ENCODE measurements at places on chromosomes 13 and 19.

DNA sequence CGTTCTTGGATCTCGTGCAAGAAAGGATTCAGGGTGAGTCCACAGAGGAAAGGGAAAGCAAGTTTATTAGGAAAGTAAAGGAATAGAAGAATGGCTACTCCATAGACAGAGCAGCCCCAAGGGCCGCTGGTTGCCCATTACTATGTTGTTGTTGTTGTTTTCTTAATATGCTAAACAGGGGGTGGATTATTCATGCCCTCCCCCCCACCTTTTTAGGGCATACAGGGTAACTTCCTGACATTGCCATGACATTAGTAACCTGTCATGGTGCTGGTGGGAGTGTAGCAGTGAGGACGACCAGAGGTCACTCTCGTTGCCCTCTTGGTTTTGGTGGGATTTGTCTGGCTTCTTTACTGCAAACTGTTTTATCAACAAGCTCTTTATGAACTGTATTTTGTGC, 29.1 kb upstream of the PCDH9 start:
- no peak for DNase-seq

DNA sequence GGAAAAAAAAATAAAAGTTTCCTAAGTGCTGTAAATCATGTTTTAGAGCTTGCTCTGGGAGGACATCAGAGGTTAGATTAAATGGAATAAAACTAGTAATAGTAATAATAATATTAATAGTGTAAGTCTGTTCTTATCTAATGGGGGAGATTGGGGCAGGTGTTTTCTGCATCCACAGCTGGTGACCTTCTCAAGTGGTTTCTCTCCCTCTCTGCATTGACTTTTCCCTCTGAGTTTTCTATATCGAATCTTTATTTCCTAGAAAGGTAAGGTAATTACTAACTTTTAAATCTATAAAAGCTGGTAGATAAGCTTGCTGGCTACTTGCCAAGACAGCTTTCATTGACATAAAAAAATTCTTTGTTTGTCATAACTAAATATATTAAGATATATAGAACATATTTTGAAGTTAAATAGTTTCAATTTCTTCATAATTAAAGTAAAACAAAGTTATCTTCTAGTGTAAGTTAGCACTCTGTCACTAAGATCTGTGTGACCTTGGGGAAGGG, 49.6 kb upstream of the DIAPH3 start:
- DNase-seq: no peak

DNA sequence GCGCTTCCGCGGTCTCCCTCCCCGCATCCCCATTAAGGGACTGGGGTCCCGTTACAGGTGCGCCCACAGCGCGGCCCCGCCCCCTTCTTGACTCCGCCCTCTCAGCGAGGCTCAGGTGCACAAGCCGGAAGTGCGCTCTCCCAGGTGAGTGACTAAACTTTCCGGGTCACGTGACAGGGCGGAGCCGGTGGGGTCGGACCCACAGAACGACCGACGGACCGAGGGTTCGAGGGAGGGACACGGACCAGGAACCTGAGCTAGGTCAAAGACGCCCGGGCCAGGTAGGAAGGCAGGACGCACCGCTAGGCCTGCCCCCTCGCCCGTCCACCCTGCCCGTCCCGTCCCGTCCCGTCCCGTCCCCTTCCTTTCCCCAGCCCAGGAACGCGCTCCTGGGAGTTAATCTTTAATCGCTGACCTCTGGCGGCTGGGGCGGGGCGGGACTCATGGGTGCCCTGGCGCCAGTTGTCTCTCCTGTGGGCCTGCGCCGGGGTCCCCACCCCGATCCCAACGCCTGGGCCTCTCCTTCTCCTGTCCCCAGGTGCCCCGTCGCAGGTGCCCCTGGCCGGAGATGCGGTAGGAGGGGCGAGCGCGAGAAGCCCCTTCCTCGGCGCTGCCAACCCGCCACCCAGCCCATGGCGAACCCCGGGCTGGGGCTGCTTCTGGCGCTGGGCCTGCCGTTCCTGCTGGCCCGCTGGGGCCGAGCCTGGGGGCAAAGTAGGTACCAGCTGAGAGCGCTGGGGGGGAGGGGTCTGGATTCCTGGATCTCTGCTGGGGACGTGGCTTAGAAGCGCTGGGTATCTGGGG, at the start of gene CRB3:
Gene CRB3, plus strand, starts transcription at position 202 of the 804 bp plus-strand sequence. Its CDS starts 431 bp downstream, at position 633.
- no peak for DNase-seq

DNA sequence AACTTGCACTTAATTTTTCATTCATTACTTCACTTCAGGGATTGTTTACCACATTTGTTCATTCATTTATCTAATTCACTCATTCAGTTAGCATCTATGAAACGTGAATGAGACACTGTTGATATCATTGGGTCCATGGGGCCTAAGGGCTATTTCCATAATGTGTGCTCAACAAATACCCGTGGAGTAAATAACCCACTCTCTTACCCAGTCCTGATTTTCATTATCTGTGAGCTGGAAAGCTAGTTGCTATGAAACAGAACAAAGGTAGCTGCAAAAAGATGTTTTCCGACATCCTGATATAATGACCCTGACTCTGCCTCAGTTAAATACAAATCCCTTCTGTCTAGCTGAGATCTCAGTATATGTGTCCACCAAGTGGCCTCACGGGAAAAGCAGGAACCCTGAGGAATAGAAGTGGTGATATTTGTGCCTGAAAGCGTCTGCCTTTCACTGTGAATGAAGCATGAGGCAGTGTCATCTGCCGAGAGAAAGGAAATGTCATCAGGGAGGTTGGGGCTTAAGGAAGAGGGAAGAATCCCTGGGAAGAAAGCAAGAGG, 63.8 kb downstream of the SERTM1 start:
- no peak for DNase-seq

DNA sequence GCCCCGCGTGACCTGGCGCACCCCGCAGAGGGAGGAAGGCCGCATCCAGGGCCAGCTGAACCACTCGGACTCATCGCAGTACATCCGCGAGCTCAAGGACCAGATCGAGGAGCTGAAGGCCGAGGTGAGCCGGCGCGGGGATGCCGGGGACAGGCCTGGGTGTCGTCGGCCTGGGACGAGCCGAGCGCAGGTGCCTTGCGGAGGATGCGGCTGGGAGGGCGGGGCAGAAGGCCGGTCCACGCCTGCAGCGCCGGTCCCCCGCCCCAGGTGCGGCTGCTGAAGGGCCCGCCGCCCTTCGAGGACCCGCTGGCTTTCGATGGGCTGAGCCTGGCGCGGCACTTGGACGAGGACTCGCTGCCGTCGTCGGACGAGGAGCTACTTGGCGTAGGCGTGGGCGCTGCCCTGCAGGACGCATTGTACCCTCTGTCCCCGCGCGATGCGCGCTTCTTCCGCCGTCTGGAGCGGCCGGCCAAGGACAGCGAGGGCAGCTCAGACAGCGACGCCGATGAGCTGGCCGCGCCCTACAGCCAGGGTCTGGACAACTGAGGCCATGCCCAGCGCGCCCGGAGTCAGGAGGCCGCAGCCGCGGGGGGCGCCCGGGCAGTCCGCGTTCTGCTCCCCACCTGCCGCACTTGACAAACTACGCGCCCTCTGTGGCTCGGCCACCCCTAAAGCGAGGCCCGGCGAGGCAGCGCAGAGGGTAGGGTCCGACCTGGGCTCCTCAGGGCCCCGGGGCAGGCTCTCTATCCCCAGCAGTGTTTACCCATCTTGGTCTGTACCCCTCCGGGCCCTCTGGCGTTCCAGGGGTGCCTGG, 10.8 kb downstream of the PRR36 start:
- DNase-seq: no peak

- DNase-seq: no peak
Measured at GRCh38 chr19:1613146-1613545, 7.9 kb upstream of the UQCR11 start.

DNA sequence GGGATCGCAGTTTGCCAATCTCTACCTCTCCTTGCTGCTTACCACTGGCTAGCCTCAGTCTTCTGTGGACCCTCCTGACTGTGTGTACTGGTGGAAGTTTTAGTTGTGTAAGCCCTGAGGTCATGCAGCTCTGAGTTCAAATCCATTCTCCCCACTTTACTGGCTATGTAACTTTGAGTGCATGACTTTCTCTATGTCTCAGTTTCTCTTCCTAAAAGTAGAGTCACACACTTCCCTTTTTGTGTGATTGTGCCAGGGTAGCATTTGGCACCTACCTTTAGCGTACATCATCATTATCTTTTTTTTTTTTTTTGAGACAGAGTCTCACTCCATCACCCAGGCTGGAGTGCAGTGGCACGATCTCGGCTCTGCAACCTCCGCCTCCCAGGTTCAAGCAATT, 70.3 kb downstream of the MAP4K1 start:
- no peak for DNase-seq

- DNase-seq: no peak
Measured at GRCh38 chr19:5297272-5297669, 43.3 kb downstream of the PTPRS start.

GRCh38 chr19:12681074-12681987, at the start of gene DHPS:
DHPS (minus strand) TSS chr19:12681880; CDS start chr19:12681766, 114 bp downstream.
- peak; percentile 91 for DNase-seq

DNA sequence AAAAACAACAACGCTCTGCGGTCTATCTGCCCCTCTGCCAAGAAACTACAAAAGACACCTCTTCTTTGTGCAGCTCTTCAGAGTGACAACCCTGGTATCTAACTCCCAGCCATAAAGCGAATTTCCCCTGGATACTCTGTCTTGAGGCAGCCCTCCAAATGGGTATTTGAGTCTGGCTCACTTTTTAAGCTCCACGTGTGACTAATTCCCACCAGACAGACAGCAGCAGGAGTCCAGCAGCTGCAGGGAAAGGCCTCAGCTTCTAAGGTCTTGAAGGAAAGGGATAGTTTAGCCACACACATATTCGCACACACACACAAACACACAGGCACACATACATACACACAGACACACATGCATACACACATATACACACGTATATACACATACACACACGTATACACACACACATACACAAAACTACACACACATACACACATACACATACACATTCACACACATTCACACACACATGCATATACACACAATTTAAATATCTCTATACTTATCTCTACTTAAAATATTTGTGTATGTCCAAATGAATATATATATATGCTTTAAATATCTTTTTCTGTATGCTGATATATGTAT, 188.8 kb downstream of the TSHZ3 start:
- DNase-seq: no peak

DNA sequence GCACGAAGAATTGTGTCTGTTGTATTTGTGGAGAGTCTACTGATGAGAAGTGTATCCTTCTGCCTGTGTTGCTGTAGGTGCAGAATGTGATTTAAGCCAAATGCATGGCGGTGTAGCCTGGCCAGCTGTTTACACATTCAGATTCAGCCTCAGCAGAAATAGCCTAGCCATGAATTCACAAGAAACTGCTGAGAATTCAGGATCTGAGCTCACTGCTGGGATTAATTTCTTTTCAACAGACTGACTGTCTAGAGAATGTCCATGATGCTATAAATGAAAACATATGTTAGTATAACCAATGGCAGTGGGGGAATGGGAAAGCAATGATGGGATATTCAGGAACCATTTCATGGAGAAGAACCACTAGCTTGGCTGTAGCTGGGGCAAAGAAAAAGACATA, 77.4 kb upstream of the RNF113B start:
- peak; percentile 61 for DNase-seq

DNA sequence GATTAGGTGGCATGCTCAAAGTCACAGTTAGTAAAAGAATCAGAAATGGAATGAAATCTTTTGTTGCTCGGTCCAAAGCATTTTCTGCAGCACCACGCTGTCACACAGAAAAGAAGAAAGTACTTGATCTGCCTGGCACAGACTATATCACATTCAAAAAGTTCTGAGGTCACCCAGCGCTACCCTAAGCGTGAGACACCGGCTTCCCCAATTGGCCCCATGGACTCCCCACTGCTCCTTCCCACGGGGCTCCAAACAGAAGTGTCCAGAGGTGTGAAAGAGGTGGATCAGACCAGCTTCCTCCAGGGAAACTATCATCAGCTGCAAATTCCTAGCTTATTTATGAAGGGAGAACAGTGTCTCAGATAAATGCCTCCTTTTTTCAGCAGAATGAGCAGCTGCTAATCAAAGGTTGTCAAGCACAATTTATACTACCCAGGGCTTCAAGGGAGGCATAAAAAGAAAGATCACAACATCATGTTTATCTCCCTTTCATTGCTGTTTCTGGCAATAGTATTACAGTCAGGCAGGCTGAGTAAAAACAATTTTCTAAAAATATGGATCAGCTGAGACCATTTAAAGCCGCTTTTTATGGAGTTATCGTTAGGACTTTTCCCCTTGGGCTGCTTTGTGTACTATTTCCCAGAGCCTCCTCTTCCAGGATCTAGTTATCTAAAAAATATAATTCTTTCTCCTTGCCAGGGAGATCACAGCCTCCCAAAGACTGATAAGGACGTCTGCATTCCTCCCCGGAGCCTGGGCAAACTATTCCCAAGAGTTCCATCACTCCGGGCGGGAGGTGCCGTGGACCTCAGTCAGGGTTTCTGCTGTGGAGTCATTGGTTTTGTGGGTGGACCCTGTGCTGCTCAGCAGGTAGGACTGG, 208.0 kb downstream of the LHFPL6 start:
- no peak for DNase-seq

DNA sequence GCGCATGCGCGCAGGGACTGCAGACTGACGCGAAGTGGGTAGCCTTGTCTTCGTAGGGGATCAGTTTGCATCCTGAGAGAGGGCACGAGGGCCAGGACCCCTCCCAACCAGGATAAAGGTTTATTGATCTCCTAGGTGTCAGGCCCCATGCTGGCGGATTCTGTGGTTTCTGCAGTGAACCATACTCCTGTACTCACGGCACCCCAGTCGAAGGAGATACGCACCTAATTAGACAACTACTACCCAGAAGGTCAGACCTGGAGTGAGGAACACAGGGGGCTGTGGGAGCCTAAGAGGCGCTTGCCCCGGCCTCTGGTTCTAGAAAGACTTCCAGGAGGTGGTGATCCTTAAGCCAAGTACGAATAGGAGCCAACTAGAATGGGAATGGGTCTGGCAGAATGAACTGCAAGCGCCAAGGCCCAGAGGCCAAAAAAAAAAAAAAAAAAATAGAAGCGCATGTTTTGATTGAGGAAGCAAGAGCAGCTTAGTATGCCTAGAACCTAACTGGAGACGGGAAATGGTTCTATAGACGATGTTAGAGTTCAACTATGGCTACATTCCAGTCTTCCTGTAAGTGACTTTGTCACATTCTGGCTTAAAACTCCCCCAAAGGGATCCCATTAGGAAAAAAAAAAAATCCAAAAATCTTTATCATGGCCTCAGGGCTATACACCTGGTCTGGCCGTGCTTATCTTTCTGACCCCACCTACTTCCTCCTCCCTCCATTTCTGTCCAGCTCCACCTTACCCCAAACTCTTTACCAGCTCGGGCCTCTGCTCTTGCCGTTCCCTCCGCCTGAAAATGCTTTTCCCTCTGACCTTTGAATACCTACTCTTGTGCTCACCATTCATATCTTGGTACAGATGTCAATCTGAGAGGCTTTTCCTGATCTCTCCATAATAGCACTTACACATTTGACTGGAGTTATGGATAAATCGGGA, 902 bp upstream of the ZNF428 start:
- no peak for DNase-seq

GRCh38 chr13:113904411-113904810, 40.5 kb upstream of the GAS6 start:
- DNase-seq: no peak

GRCh38 chr19:38422438-38422837, 3.6 kb downstream of the RASGRP4 start:
- DNase-seq: no peak

DNA sequence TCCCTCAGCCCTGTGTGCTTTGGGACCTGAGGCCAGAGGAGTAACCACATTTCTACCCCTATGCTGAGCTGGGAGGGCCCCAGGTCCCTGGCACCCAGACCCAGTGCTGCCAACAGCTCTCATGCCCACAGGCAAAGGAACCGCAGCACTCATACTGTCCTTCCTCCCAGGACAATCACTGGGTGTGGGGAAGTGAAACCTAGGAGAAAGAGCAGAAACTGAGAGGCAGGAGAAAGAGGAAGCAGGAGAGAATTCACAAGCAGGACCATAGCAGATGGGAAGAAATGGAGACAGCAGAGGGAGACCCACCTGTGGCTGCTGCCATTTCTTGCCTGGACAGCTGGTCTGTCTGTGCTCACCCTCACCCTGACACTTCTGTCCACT, 18.9 kb downstream of the CCDC97 start:
- DNase-seq: no peak

Data from AG09309 (cell line).